Stimulated activated CD8-positive, alpha-beta memory T cell treated with anti-CD3 and anti-CD28 coated beads, Interleukin-15, amount 100 ng/mL, for 4 hours (primary cell): ENCODE measurements at places on chromosomes 3 and 15.

GRCh38 chr3:36944641-36945270 is at the start of gene TRANK1:
TSS of gene TRANK1 (minus strand) at chr3:36945054. CDS start at chr3:36944809, 245 bp downstream.
- DNase-seq, result peak; percentile 82

- DNase-seq, result peak; percentile 69
Observed at GRCh38 chr15:75454471-75455378, 3.2 kb upstream of the SIN3A start.

- DNase-seq, result no peak
Observed at GRCh38 chr3:26967501-26967900, 344.9 kb downstream of the LRRC3B start.

GRCh38 chr15:74128785-74129585 is 1.4 kb upstream of the ISLR2 start:
- DNase-seq, result no peak

GRCh38 chr15:98767692-98768091 is 119.4 kb downstream of the IGF1R start:
- DNase-seq, result no peak

GRCh38 chr15:70479785-70480184 is 283.6 kb downstream of the UACA start:
- no peak for DNase-seq

GRCh38 chr3:169082076-169082475 is 581.4 kb downstream of the MECOM start:
- DNase-seq, result no peak

DNA sequence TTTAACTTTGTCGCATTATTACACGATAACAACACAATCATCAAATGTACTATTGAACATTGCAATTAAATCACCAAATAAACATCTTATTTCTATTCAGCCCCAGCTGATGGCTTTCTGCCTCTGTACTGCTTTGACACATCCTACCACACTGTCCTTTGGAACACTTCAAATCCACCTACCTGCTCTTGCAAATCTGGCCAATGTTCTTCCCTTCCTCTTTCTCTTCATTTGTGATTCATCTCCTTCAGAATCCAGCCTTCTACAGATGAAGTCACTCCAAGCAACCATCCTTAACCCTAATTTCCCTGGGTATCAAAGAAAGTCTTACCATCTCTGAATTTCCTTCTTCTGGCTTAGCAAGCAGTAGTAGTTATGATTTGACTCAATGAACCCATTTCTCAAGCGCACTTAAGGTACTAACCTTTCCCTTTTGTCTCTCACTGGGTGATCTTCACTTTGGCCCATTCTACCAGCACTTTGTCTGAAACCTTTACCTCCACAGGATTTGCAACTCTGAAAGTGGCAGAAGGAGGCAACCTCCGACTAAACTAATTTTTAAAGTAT is 502.9 kb downstream of the FOXP1 start:
- DNase-seq, result no peak

DNA sequence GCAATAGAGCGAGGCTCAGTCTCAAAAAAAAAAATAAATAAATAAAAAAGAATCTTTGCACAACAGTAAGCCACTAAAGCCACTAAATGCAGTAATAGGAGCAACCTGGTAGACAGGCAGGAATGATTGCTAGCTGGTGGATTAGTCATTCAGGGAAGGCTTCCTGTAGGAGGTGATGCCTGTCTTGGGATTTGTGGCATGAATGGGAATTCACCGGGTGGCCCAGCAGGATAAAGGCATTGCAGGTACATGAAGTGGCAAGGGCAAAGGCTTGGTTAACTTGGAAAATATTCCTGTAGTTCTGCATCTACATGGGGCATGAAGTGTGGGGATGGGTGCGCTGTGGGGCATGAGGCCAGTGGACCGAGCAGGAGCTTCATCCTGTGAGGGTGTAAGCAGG is 94.5 kb downstream of the IQSEC1 start:
- no peak for DNase-seq

DNA sequence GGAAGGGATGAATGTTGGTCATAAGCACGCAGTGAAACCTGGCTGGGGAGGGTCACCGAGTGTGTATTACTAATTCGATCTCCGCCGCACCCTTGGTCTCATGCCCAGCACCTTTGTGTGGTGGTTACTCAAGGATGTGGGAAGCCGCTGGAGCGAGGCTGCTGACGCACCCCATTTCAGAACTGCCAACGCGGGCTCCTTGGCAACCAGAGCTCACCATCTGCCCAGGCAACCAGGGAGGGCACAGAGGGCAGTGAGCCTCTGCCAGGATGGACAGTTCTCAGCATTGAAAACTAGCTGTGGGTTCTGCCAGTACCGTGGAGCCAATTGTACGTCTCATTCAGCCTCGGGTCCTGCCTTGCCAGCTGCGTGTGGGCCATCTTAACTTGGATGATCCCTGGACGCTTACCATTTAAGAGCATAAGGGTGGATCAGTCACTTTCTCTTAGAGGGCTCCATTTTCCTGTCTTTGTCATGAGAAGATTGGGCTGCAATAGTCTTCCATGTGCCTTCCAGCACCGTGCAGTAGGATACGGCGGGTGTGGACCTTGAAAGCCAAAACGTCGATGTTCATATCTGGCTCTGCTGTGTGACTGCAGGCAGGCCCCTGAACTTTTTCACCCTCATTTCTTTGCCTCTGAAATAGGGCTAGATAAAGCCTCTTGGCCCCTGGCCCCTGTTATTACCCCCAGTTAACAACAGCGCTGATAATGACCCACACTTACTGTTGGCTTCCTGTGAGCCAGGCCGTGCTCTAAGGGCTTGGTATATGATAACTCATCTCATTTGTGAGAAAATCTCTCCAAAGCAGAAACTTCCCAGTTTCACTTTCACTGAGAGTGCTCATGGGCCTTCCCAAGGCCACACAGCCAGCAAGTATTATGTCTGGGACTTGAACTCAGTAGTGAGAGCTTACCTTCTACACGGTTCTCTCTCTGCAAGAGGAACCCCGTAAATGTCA is 238.8 kb downstream of the OPA1 start:
- no peak for DNase-seq

- DNase-seq, result no peak
Observed at GRCh38 chr3:2940062-2940461, 170.1 kb downstream of the IL5RA start.

DNA sequence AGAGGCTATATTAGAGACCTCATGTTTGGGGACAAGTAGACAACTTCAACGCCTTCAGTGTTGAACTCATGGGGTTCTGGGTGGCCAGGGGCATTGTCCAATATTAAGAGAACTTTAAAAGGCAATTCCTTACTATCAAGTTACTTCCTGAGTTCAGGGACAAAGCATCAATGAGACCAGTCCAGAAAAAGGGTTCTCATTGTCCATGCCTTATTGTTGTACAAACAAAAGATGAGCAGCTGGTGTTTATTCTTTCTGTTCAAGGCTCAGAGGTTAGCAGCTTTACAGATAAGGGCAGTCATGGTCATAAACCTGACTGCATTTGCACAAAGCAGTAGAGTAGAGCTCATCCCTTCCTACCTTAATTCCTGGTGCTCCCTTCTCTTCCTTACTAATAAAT is 18.5 kb upstream of the PDHB start:
- no peak for DNase-seq

GRCh38 chr15:33150971-33151370 is 43.5 kb downstream of the FMN1 start:
- DNase-seq, result no peak

DNA sequence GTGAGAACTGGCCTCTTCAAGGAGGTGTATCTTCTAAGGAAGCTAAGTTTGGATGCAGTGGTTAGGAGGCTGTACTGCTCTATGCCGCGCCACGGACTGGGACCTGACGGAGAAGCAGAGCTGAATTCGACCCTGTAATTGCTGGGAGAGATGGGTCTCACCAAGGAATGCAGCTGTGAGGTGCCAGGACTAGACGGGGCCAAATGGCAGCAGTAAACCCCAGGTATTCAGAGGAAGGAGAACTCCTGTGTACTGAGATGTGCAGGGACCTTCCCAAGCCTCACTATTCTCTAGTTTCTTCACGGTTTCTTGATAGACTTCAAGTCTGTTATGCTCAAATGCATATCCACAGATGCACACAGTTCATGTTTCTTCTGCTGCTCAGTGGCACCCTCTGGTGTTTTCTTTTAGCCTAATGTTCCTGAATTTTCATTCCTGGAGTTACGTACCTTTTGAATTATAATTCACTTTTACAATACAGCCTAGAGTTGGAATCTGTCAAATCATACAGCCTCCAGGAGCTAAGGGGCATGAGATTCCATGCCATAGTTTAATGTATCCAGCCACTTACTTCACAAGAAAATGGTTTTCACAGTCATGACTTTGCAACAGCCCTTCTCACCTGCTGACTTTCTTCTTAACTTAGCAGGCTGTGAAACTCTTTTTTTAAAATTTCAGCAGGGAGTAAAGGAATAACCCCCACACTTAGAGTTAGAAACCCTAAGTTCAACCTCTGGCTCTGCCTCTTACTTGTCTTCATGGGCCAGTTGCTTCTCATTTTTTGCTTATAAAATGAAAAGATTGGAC is 61.8 kb downstream of the GLDN start:
- DNase-seq, result no peak

GRCh38 chr15:34248190-34248589 is 23.4 kb downstream of the EMC4 start:
- DNase-seq, result no peak

- DNase-seq, result no peak
Observed at GRCh38 chr3:191523148-191523547, 62.2 kb downstream of the PYDC2 start.

DNA sequence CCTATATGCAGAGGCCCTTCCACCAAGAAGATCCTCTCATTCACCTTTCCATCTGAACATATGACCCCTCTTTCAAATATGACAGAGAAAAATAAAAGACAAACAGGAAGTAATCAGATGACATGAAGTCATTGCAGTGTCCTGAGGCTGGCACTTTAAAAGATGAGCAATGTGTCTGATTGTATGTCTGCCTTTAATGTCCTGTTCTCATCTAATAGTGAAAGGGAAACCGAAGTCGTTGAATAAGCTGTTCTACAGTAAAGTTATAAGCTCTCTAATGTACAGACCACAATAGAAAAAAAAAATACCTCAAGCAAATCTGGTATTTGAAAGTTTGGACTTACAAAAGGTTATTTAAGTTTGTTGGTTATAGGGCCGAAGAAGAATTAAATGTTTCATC is 243.0 kb downstream of the CLSTN2 start:
- DNase-seq, result no peak

GRCh38 chr3:53218131-53218530 is 37.7 kb downstream of the TKT start:
- no peak for DNase-seq

DNA sequence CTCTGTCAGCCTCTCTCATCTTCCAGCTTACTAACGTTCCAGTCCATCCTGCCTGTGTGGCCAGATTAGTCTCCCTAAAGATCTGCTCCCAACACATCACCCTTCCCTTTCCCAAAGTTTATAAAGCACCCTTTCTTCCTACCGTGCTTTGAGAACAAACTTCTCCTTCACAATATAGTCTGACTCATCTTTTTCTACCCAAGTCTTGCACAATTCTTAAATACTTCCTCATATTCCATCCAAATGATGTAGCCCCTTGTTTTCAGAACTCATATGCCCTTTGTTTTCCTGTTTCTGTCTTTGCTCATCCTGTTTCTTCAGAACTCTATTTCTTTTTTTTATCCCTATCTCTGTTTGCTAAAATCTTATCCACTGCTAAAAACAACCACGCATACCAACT is 326.8 kb downstream of the MFSD1 start:
- no peak for DNase-seq

DNA sequence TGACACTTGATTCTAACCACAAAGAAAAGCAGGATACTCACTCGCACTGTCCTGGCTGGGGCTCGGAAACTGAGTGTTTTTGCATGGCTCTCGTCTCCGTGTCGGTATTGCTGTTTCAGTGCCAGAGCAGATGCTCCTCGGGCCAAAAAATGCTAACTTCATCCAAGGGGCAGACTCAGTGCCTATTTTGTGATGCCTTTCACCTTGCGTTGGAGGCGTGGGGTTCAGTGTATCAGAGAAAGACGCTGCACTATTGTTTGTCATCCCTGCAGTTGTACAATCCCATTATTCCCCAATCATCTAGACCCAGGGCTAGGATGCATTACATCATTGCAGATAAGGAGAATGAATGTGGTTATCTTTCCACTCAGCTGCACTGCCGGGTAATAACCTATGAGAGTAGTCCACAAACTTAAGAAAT is 1.4 kb downstream of the CACNA2D3 start:
- no peak for DNase-seq

- no peak for DNase-seq
Observed at GRCh38 chr3:18868911-18869689, 279.2 kb upstream of the KCNH8 start.

GRCh38 chr3:53252096-53252946 is 3.5 kb downstream of the TKT start:
- no peak for DNase-seq
